HTR-8/SVneo (cell line): ENCODE measurements at places on chromosomes 6 and 20.

DNA sequence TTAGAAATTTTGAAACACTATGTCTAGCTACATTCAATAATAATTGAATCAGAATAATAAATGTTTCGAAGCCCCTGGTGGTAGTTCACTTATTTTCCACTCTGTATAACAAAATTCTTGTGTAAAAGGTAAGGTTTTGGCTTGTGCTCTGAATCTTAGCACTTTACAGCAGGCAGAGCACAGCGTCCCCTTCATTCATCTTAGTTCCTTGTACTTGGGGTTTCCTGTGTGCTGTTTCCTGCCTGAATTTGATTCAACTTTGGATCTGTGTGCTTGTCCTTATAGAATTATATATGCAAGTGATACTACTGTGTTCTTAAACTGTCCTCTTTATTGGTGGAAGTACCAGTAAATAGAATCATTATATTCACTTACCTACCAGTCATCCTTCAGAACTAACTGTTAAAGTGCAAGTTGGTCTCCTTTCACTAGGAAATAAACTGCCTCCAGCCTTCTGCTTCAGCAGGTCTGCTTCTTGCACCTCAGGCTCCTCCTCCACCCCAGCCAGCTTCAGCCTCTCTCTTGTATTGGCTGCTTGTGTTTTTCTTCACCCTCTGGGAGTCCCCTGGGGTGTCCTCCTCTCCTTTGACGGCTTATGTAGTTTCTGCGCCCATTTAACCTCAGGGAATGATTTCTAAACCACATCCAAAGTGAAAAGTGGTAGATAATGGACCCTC, 28.8 kb upstream of the TULP4 start:
- no peak for DNase-seq

DNA sequence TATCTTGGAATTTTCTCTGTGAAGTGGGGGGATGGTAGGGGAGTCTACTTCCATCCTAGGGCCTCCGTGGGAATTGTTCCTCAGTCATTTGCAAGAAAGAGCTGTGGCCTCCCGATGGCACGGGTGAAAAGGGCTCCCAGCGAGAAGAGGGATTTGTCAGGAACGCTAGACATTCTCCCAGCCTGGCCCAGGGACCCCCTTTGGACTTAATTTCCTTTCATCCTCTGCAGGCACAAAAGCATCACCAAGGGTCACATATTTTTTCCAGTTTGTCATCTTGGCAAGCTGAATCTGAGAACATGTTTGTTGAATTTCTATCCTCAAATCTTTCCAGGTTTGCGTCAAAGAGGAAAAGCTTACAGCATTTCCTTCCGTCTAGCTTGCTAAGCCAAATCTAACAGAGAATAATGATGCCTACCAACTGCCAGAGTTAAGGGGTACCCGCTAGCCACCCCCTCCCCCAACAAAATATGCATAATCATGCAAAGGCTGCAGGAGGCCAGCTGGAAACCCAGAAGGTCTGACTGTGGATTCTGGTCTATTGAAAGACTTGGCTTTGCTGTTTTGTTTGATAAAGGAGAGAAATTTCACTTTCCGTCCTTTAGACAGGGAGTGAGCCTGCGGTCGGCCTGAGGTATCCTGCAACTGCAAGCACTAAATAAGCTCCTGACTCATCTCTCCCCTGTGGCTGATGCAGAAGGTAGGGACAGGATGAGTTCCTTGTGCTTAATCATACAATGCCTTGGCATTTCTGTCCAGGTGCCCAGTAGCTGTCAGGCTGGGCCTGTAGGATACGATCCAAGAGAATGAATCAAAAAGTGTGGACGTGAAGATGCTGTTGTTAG, 23.1 kb downstream of the PSMG4 start:
- no peak for DNase-seq

- no peak for DNase-seq
Observed at GRCh38 chr6:16374016-16374415, 135.6 kb downstream of the GMPR start.

DNA sequence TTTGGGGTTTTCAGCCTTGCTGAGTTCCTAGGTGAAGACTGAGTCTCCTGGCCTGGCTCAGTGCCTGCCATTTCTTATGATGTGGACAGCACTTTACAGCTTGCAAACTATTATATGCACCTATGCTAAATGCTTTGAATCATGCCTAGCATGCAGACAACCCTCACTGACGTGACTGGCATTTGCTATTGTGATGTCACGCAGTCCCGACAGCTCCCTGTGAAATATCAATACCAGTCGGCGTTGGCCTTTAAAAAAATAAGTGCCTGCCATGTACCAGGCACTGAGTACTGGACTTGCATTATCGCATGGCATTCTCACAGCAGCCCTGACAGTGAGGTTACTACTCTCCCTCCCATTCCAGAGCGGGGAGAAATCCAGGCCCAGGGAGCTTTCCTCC, 35.5 kb downstream of the UQCC2 start:
- no peak for DNase-seq

- DNase-seq = no peak
Observed at GRCh38 chr6:37619641-37620040, 78.0 kb downstream of the MDGA1 start.

GRCh38 chr20:19828232-19828631, 70.2 kb downstream of the RIN2 start:
- peak; percentile 65 for DNase-seq

GRCh38 chr6:24080711-24081110, 45.3 kb upstream of the NRSN1 start:
- no peak for DNase-seq
